ENCODE measurements at places on chromosomes 3 and 15. TPM values are rescaled to one million over a fixed set of nuclear protein-coding genes. Genes with fewer than 3 reads are reported as not detected.
A peak's percentile ranks its signal among the peaks of the same experiment; 100 is the strongest.

MYZAP gene
- not detected for total RNA-seq

- no peak overlapping the region for H3K27ac ChIP-seq
- H3K27me3 ChIP-seq, result no peaks in the 10 kb centered on the region
- H3K36me3 ChIP-seq, result no peaks in the 10 kb centered on the region
- H3K4me1 ChIP-seq, result no peaks in the 10 kb centered on the region
- DNase-seq, result no peak
- H3K4me3 ChIP-seq, result no peak overlapping the region
Observed at GRCh38 chr15:58565619-58566018, 133.8 kb downstream of the LIPC start.

MBD4 gene
- total RNA-seq, result 46.3 TPM

UCN2 gene
- not detected for total RNA-seq

KCNMB2 gene
- not detected for total RNA-seq

DNA sequence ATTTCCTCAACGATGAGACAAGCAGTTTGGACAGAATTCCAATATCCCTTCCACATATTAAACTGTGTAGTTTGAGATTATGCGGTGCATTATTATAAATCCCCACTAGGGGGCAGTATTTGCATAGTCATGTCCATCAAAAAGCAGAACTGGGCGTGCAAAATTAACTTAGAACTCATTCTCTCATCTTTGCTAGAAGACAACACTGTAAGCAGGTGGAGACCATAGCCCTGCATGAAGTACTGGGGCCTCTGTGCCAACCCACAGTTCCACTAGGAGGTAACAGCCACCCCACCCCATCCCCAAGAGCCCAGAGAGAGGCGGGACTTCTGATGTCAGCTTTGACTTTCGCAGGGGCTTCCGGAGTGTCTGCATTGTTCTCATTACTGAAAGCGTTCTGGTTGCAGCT is 106.6 kb upstream of the TMC3 start:
- no peaks in the 10 kb centered on the region for H3K36me3 ChIP-seq
- H3K4me1 ChIP-seq, result no peaks in the 10 kb centered on the region
- no peak overlapping the region for H3K4me3 ChIP-seq
- peak; percentile 77 for DNase-seq

DNA sequence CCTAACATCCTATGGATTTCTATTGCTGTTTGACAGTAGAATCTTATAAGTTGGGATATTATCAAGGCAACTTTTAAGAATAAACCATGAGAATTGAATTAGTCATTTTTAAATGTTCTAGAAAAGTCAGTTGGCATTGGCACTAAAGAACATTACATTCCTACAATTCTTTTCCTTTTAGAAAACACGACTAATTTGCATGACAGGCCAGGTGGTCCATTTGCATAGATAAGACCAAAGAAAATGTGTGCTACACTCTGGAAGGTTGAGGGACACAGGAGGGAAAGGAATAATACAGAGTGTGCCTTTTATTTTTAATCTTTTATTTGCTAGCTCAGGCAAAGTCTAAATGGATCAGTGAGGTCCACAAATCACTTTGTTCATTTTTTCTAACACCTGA is 962.3 kb downstream of the EPHA3 start:
- H3K4me3 ChIP-seq, result no peak overlapping the region
- no peak overlapping the region for H3K27ac ChIP-seq
- no peaks in the 10 kb centered on the region for H3K4me1 ChIP-seq
- H3K27me3 ChIP-seq, result no peaks in the 10 kb centered on the region
- no peaks in the 10 kb centered on the region for H3K36me3 ChIP-seq
- peak; percentile 9 for DNase-seq
